ENCODE measurements at places on chromosomes 16 and 17. TPM values are rescaled to one million over a fixed set of nuclear protein-coding genes. Genes with fewer than 3 reads are reported as not detected.

The CDK5R1 gene
- total RNA-seq = 3.1 TPM

The CCL22 gene
- total RNA-seq = 1.8 TPM

The TMEM100 gene
- 1.8 TPM for total RNA-seq

- DNase-seq = peak; percentile 73
Observed at GRCh38 chr17:21041741-21042457, 912 bp downstream of the USP22 start.
